ENCODE measurements at places on chromosomes 2 and 18.

DNA sequence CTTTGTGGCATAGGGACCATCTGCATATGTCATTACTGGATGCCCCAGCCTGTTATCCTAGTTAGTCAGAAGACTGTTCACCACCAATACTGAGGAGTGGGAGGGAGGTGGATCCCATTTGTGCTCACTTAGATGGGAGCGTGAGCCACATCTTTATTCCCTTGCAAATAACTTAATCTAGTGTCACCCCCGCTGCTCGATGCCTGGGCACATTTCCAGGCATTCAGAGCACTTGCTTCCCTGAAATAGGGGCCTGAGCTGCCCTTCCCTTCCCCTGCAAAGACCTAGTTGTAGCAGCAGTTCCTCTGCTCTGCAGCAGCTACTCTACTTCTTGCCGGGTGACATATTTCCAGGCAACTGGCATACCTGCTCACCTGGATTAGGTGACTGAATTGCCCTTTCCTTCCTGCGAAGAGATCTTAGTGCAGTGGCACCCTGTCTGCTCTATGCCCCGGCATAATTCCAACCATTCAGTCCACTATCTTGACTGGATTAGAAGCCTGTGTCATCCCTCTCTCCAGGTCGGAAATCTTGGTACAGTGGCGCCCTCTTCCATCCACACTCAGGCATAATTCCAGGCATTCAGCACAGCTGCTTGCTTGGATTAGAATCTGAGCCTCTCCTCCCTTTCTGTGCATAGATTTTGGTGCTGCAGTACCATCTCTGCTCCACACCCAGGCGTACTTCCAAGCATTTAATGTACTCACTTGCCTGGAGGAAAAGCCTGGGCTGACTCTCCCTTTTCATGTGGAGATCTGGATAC, 1389.1 kb upstream of the TMEFF2 start:
- DNase-seq = no peak

GRCh38 chr18:37578886-37579513, 13.4 kb upstream of the CELF4 start:
- no peak for DNase-seq

DNA sequence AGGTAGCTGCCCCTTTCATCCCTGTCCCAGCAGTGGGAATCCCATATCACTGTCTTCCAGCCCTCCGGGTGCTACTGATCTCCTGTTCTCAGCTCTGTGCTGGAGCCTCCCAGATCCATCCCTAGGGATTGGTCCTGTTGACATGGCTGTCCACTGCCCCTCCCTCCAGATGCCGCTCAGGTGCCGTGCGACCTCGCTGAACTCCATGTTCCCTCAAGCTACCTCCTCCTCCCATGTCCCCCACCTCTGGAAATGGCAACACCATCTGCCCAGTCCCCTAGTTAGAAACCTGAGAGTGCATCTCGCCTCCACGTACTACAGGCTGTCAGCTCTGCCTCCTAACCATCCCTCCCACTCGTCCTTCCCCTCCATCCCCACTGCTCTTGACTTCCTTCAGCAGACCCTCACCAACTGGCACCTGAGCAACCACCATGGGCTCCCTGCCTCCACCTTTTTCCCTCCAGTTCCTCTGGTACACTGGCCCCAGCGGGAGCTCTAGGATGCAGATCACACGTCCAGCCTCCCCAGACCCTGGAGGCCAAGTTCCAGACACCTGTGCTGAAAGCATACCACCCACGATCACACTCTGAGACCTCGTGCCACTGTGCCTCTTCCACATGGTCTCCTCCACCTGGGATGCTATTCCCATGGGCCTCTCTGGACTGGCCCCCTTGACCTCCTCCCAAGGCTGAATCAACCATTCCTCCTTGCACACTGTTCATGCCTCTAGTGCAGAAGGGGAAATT, 106.8 kb downstream of the KLHL29 start:
- no peak for DNase-seq

DNA sequence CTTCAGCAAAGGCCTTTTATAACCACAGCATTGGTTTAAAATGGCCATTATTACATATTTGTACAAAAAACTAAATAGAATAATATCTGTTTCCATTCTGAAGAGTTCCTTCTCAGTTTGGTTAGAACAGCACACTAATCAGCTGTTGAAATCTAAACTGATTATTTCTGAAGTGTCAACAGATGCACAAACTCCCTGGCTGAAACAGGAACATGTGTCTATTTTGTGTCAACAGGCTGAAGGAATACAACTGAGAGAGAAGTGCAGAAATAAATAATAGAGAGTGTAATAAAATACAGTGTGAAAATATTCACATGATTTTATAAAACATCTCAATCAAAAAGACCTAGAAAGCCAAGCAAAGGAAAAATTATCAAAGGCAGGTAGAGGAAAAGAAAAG, 29.7 kb downstream of the IKZF2 start:
- no peak for DNase-seq

GRCh38 chr18:74942319-74942910, 266.5 kb downstream of the PTGR3 start:
- no peak for DNase-seq

DNA sequence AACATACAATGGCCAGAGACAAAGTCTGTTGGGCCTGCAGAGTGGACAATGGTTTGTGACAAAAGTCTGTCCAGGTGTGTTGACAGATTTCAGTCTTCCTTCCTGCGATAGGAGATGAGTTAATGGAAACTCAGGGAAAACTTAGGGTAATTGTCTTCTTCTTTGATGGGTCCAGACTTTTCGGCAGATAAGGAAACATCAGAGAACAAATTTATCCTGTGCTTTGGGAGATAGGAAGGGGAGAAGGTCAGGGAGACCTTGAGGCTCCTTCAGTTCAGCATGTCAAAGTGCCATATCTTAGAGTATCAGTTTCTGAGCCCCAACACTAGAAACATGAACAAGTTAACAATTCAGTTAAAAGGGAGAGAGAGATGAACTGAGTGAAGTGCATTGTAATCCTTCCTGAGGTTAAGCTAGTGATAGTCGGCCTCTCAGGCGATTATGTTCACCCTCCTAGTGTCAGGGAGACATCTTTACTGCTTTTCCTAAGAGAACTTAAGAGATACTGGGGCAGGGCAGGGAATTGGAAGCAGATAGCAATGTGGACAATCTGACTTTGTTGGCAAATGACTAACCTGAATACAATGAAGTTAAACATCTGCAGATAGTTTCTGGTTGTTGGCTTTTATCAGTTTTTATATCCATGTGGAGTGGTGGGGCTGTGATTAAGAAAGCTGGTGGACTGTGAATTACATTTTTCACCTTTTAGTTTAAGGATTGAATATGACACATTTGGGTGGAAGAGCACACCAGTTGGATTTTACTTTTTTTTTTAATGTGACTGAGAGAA, 248.8 kb upstream of the FN1 start:
- no peak for DNase-seq

DNA sequence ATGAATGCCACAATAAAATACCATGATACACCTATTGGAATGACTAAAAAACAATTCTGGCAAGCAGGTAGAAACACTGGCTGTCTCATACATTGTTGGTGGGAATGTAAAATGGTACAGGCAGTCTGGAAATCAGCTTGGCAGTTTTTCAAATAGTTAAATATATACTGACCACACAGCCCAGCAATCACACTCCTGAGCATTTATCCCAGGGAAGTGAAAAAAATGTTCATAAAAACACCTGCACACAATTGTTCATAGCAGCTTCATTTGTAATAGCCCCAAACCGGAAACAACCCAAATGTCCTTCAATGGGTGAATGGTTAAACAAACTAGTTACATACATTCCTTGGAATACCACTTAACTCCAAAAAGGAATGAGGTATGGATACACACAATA, 137.2 kb downstream of the TFCP2L1 start:
- DNase-seq = peak; percentile 30

GRCh38 chr2:230870544-230871360, 6.0 kb downstream of the ITM2C start:
- DNase-seq = peak; percentile 90

GRCh38 chr2:133044556-133044955, 374.6 kb upstream of the LYPD1 start:
- no peak for DNase-seq

DNA sequence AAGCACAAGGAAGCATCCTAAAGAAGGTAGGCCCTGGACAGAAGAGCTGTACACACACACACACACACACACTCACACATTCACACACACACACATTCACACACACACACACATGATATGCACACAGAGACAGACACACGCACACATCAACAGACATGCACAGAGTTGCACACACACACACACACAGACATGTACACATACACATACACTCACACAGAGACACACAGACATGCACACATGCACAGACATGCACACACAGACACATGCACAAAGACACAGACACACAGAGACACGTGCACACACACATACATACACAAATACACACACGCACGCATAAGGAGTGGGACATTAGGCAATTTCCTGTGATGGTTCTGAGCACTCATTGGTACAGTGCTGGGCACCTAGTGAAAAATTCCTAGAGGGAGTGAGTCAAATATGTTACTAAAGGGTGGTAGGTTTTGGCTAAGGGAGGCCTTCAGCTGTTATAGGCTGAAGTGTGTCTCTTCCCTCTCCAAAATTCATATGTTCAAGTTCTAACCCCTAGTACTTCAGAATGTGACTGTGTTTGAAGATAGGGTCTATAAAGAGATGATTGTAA, 26.4 kb downstream of the THNSL2 start:
- DNase-seq = no peak

DNA sequence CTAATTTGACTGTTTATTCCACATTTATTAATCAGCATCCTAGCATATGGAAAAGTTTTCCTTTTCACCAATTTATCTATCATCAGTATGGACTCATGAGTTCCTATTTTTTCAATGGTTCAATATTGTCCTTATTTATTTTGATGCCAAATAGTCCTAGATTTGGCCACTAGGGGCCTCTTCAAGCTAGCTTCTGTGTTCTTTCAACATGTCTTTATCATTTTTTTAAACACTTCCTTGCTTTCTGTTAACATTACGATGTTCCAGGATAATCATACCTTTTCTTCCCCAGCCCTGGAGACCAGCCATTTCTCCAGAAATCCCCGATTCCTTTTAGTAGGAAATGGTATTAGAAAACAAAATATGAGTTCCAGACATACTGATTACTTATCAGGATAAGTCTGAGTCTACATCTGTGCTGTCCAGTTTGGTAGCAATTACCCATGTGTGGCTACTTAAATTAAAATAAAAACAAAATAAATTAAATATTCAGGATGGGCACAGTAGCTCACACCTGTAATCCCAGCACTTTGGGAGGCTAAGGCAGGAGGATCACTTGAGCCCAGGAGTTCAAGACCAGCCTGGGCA, 70.6 kb downstream of the RPE start:
- peak; percentile 29 for DNase-seq

GRCh38 chr2:240918258-240919091, 12.3 kb downstream of the CROCC2 start:
- peak; percentile 44 for DNase-seq

DNA sequence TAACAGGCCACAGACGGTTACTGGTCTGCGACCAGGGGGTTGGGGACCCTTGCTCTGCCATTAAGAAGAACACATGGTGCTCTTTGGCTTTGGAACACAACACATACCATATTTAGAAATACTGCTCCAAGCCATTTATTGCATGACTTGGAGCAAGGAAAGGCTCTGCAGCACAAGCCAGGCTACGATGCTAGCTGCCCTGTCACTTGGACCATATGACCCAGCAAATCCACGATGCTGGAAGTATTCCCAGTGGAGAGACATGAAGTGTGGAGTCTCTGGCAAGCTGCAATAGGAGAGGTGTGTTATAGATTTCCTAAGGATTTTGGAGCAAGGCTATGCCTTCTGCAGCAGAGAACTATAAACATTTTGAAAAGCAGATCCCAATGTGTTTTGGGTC, 171.2 kb downstream of the HAUS1 start:
- no peak for DNase-seq

DNA sequence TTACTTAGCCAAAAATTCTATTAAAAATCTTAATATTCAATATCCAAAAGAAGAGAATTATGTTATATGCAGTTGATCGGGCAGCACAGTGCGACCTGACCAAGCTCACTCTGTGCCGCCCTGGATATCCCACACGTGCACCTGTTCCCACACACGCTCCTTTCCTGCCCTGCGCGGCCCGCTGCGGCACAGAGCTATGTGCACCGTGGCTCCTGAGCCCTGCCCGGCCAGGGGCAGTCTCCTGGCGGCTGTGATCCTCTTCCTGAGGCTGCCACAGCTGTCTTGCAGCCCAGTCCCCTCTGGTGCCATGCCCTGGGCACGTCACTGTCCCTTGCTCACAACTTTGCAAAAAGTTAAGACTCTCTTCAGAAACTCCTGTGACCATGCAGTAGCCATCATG, 29.3 kb downstream of the TRAPPC12 start:
- no peak for DNase-seq

DNA sequence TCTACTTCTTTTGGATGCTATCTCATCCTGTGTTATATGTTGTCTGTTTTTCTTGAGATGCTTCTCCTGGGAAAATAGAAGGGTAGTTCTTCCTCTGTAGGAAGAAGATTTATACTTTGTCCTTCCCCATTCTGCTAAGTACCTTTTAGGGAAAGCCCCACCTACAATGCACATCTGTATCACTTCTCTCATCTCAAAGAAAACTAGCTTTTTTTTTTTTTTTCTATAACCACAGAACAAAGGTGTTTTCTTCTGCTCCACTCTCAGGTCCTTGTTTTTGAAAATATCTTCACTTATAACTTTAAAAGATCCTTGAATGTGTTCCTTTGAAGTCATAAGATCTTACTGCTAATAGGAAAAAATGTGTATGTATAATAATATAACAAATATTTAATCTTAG, 30.8 kb downstream of the CCDC150 start:
- no peak for DNase-seq

- no peak for DNase-seq
Measured at GRCh38 chr2:69210385-69210784, 176.6 kb downstream of the GFPT1 start.

DNA sequence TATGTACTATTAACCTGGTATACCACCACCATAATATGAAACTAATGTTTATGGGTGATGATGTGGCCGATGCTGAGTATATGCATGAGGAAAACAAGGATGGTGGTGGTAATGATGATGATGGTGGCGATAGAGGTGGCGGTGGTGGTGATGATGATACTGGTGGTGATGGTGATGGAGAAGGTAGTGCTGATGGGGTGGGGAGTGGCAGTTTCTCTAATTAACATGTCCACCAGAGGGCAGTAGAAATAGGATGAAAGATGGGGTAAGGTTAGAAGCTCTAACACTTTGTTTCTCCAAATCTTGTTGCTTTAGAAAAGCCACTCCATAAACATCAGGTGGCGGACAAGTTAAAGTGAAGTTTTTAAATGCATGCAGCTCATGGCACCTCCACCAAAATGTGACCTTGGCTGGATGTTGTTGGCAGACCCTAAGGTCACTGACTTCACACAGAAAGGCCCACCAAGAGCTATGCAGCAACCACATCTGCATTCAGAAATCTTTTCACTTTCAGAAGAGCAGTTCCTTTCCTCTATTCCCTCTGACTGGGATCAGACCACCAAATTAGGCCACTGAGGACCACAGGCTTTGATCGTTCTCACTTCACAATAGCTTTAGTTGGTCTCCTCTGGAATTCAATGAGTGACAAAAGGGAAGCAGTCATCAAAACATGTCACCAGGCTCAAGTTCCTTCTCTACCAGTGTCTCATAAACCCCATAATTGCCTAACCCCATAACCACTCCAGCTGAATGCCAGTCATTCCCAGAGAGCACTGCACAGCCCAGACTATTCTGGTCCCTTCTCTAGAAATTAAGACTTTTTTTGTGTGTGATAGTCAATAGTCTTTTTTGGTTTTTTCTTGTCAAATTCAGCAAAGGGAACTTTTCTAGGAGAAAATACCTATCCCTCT, 7.5 kb upstream of the BCL11A start:
- DNase-seq = no peak

- DNase-seq = no peak
Measured at GRCh38 chr2:60486067-60486466, 67.4 kb downstream of the BCL11A start.

Measured in kidney (tissue), 22 donors.